B cell (primary cell): ENCODE measurements at places on chromosomes 5 and 9.

- no peak for DNase-seq
Measured at GRCh38 chr5:140733098-140733497, 32.9 kb downstream of the ZMAT2 start.

GRCh38 chr5:173573126-173573960 lies 43.1 kb downstream of the BOD1 start:
- DNase-seq: peak; percentile 66

DNA sequence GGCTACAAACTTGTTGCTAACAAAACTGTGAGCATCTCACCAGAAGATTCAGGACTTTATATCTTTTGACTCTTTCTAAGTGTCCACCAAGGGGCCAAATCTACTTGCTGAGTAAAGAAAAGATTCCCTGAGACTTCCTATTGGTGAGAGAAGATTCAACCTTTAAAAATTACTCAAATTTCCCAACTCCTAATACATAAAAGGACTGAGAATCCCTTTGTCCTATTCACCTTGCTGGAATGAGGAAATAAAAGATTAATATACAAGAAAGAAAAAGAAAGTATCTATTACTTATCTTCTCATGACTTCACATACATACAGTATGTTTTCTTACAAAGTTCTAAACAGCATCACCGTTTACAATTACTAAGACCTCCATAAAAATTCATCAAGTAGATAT lies 47.9 kb upstream of the MYOT start:
- no peak for DNase-seq

DNA sequence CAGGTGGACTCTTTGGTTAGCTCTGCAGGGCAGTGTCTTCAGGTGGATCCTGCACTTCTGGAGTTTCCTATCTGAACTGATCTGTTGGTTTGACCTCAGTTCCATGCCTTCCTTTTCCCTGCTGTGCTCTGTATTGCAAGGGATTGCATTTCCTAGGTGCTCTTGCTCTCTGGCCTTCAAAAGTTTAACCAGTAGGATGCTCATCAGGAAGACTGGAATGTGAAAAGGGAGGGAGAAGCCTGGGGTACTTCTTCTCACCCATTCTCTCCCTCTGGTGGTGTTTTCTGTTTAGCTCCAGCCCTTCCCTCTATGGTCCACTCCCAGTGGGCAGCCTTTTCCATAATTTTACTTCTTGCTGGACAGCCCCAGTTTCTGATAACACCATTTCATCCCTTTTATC lies 78.5 kb downstream of the ZNF618 start:
- no peak for DNase-seq

GRCh38 chr5:116765441-116765840 lies 190.8 kb upstream of the SEMA6A start:
- no peak for DNase-seq

GRCh38 chr5:36689225-36689624 lies 82.8 kb downstream of the SLC1A3 start:
- peak; percentile 55 for DNase-seq
